HT1080 (cell line): ENCODE measurements at places on chromosomes 16 and 17. TPM values are rescaled to one million over a fixed set of nuclear protein-coding genes. Genes with fewer than 3 reads are reported as not detected.

- no peak for DNase-seq
Observed at GRCh38 chr16:3625911-3626732, 14.7 kb upstream of the SLX4 start.

DNA sequence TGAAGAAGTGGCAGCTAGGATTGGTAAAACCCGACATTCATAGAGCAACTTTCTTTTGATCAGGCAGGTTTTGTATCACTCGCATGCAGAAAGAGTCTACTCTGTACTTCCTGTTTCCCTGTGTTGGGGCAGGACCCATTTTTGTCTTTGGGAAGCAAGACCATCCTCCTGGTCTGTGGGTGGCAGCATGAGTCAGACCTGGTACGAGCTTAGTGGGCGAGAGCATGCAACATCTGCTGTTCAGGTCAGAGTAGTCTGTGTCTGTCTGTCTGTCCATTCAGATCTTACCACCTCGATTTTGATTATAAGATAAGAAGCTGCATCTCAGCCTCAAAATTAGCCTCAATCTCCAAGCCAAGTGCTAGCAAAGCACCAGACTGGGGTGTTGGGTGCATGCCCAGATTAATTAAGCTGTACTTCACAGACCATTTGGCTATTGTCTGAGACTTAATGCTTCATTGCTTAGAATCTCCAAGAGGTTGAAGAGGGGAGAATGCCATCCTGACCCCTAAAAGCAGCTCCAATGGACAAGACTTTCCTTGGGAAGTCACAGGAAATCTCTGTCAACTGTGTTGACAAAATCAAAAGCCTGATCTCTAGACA is 110.9 kb downstream of the XYLT1 start:
- DNase-seq = peak; percentile 10

- DNase-seq = peak; percentile 73
Observed at GRCh38 chr16:1823821-1824220, 2.8 kb downstream of the HAGH start.

GRCh38 chr17:55549140-55549539 is 37.9 kb upstream of the SMIM36 start:
- no peak for DNase-seq

DNA sequence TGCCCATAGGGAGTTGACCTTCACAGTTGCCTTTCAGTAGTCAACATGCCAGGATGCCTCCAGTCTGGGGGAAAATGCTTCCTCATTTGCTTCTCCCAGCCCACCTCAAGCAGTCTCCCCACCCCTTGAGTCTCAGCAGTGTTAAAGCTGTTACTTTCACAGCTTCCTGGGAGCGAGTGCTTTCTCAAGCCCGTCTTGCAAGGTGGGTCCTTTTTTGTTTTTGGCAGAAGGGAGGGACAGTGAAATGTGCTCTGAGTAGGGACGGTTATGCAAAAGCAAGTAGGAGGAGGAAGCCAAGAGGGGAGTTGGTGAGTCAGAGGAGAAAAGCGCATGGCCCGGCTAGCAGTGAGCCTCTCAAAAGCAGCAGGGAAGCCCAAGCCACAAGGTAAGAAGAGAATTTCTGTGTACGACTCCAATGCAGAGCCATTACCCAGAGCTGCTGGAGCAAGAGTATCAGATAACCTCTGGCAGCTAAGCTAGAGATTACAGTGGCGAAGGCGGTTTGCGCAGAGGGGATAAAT is at the start of gene CHST4:
Gene CHST4 (plus strand): TSS at position 316 of the 521 bp plus-strand sequence. CDS start 10,252 bp downstream, outside the sequence.
- peak; percentile 79 for DNase-seq

GRCh38 chr16:30977502-30977901 is 7.5 kb upstream of the HSD3B7 start:
- no peak for DNase-seq

- no peak for DNase-seq
Observed at GRCh38 chr17:77926981-77927380, 31.5 kb upstream of the TNRC6C start.

GRCh38 chr17:28946239-28946638 is 5.1 kb downstream of the PHF12 start:
- peak; percentile 70 for DNase-seq

DNA sequence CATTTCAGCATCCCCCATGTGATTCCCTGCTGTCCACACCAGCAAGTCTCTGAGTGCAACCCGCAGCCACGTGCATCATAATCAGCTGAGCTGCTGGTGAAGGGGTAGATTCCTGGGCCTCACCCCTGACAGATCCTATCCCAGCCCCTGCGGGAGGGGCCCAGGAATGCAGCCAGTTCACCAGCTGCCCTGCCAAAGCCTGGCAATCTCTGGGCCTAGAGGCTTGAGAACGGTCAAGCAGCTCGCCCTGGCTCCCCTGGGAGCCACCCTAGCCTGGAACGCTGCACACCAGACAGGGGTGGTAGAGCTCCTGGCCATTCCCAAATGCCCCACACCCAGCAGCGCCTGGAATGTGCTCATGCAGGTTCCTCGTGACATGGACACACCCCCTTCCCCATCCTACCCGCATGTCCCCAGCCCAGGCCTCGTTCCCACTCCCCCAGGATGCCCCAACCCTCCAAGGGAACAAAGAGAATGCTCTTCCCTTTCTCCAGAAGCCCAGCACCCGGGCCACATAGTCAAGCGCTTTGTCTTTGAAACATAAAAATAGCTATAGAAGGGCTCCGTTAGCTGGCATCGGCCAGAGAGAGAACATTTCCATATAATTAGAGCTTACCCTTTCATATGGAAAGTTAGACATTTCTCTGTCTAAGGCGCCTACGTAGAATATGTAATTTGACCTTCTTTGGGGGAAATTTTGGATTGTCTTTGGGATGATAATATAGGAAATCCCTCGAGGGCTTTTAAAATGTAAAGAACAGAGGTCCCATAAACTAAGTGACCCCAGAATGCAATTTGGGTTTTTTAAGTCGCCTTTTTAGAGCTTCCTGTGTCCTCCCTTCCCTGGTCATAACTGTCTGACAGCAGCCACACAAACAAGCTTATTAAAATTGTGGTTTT is 3.4 kb downstream of the CEP295NL start:
- no peak for DNase-seq

DNA sequence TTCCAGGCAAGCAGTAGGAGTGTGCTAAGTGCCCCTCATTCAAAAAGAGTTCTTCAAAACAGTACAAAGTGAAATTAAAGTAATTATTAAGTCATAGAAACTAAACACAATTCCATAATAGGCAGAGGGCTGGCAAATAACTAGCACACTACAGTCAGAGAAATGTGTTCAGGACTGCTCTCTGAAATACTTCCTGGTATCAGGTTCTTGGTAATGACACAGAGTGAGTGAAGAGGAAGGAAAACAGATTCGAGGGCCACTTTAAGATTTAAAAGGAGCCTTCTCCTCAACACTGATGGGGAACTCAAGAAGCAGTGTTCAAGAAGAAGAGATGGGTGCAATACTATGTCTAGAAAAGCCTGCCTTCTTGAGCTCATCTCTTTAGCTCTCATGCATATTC is 139.2 kb downstream of the TOX3 start:
- DNase-seq = no peak

DNA sequence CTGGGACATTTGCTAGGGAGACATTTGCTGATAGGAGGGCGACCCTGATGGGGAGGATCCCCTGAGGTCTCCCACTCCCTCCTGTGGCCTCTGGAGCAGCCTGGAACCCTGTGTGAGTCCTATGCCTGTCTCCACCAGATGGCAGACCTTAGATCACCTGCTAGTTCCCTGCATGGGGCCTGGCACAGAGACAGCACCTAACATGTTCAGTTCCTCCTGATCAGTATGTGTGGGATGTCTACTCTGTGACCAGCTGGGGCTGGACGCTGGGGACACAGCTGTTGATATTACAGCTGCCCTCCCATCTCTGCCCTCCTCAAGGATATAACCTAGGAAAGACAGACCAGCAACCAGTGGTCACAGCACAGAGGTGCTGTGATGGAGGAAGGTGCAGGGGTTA is 1.1 kb upstream of the ADCY7 start:
- peak; percentile 34 for DNase-seq

DNA sequence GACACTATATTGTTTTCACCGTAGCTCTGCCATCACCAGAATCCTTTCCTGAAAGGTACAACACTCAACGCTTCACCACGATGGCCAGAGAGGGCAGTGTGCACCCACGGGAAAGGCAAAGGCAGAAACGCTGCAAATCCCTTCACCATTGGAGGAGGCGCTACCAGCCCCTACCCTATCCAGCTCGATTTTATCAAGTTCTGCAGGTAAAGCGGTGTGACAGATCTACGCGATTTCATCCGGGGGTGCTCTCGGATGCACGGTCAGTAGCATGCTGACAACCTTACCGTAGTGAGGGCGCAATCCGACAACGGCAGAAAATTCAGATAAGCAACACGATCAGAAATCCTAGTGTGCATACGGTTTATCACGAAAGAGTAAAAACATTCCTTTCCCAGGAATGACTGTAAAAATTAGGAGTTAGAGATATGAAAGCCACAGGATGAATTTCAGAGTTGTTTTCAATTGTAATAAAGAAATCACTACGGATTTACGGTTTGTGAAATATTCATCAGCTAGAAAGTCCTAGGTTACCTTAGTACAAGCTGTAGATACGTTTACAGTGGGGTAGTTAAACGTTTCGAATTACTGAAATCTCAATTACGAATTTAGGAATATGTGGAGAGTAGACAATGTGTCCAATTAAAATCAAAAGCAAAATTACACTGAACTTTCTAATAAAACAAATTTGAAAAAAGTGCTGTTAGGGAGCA is 1.8 kb downstream of the NETO2 start:
- peak; percentile 73 for DNase-seq

DNA sequence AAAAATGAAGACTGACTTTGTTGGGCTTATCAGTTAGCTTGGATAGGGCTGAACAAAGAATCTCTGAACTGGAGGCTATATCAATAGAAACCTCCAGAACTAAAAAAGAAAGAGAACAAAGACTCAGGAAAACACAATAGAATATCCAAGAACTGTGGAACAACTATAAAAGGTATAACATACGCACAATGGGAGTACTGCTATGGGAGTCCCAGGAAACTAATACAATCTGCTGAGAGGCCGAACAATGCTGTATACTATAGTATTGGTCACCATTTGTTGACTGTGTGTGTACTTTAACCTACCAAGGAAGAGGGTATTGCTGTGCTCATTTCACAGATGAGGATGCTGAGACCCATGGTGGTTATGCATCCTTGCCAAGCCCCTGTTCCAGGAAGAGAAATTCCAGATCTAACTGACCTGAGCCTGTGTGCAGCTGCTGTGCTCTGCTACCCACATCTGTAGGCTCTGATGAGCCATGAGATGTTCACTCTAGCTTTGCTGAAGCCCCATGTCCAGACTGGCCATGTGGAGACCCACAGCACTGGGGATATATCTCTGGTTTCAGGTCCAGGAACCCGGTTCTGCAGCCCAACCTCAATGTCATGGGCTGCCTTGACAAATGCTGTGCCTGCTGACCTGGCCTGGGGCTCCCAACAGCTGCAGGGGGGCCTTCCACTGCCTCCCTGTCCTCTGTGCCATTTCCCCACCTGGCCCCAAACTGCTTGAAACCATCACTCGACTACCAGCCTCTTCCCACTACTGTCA is 254.3 kb upstream of the TNRC6C start:
- DNase-seq = no peak

Gene GLIS2
- total RNA-seq = 0.84 and 2.8 TPM in 2 replicates

Gene LRRC37A
- total RNA-seq = 1.2 and 1.4 TPM in 2 replicates

Gene SHBG
- total RNA-seq = not detected in 2 replicates

Gene ASGR1
- total RNA-seq = 2.8 and 4.0 TPM in 2 replicates

Gene SEPTIN1
- 0.26 and 0.43 TPM in 2 replicates for total RNA-seq
